H4 (cell line): ENCODE measurements at places on chromosomes 2 and 18. TPM values are rescaled to one million over a fixed set of nuclear protein-coding genes. Genes with fewer than 3 reads are reported as not detected.

The SP140 gene
- 0.25 TPM in 1 of 2 replicates, not detected in the other for total RNA-seq

The CCBE1 gene
- total RNA-seq = not detected in 2 replicates

The ARHGAP25 gene
- total RNA-seq = 0.49 and 0.56 TPM in 2 replicates

The PRSS56 gene
- total RNA-seq = not detected in 2 replicates

DNA sequence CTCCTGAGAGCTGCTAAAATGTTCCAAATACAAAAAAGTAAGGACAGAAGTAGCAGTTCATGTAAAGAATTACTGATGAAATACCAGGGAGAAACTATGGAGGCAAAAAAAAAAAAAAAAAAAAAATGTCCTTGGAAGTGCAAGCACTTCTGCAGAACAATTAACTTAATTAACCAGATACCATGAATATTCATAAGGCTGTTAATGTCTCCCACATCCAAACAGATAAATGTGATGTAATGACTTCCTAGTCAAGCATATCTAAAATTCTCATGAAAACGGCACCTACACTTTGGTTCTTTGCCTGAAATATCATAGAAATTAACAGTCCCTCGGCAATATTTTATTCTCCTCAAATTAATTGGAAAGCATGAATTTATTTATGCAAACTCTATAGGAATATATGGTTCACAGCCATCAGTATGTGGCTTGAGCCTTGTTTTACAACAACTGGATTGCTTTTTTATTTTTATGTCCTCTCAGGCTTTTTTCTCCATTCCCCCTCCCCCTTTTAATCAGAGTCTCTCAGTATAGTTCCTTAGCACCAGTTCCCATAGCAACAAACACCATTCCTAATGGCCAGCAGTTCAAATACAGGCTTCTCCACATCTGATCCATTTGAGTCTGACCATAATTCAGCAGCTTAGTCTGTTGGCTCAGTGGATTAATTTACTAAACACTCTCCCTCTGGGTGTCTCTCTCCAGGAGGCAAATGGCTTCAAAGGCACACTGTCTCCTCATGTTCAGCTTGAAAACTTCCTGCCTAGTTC, 97.1 kb downstream of the ITGA4 start:
- DNase-seq = no peak

DNA sequence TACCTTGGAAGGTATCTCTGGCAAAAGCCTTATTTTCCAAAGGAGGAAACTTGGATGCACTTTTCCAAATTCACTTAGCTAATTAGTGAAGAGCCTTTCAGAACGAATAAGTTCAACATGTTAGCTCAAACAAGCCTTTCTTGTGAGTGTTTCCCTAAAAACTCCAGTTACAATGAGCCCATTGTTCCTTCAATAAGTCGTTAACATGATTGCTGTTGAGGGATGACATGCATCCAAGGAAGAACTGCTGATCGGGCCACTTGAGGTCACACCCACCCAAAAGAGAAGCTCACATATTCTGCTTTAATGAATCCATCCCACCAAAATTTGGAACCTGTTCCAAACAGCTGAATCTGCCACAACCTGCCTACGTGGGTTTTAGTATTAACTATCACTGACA, 48.1 kb upstream of the SLC35G4 start:
- DNase-seq = no peak

GRCh38 chr2:11406267-11406957, 59.5 kb downstream of the E2F6 start:
- DNase-seq = no peak

DNA sequence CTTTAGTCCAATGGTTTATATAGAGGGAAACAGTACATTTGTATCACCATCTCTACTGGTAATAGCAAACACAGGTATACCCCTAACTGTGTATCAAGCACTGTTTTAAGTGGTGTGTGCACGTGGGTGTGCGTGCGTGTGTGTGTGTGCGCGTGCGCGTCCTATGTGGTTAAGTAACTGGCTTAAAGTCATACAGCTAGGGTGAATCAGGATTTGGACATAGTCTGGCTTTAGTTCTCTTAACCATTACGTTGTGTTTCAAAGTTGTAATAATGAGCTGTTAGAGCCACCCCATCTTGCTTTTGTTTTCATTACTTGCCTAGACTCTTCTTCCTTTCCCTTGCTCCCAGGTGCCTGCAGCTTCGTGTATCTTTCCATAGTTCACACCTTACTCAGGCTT, 2.1 kb downstream of the HADHB start:
- DNase-seq = no peak

DNA sequence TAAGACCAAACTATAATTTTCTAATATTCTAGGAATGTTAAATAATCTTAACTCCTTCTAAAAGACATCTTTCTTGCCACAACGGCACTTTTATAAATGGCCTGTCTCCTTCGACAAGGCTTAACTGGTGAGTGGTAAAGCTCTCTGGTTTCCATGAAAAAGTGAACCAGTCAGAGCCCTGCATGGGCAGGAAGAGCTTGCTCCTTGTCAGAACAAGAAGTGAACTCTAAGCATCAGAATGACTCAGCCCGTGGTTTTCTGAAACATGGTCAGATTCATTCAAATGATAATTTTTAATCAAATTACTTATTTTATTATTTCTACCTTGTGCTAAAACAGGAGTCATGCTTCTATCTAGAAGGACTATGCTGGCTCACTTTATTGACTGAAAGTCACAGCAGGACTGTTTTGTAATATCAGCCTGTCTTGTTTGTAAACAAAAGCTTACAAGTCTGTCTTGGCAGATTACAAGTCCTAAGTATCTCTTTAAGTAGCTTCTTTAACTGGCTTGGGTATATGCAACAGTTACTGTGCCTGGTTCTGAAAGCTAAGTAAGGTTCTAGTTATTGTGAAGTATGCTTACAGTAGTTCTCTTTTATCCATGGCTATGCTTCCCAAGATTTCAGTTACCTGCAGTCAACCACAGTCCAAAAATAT, 245.4 kb downstream of the NAPG start:
- DNase-seq = no peak

- DNase-seq = no peak
Measured at GRCh38 chr18:49971462-49971861, 158.1 kb upstream of the ACAA2 start.

GRCh38 chr2:65278531-65278981, 50.9 kb downstream of the ACTR2 start:
- peak; percentile 84 for DNase-seq
